ENCODE measurements at places on chromosomes 11 and 22. TPM values are rescaled to one million over a fixed set of nuclear protein-coding genes. Genes with fewer than 3 reads are reported as not detected.

DNA sequence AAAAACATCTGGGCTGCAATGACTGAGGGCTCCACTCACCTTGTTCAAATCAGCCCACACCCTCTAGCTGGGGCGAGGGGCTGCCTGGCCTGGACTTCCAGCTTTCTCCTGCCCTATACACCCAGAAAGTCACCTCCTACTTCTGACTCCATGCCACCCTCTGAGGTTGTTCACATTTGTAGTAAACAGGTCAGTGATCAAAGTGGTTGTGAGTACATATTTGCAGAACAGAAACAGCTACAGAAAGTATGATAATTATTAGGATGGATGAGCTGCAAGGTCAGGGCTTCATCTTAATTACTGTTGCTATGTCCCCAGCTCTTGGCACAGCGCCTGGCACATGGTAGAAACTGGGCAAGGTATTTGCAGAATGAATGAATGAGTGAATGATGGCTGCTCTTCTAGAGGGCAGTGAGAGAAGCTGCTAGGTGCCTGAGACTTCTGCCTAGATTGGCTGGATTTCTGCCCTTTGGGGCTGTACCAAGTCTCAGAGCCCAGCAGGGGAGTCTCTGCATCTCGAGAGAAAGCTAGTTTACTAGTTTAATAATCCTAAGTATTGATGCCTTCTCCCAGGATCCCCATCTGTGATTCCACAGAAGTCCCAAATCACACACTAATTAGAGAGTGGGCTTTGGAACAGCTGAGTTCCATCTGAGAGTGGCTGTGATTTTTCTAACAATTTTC is 36.0 kb downstream of the SYT13 start:
- DNase-seq: no peak

DNA sequence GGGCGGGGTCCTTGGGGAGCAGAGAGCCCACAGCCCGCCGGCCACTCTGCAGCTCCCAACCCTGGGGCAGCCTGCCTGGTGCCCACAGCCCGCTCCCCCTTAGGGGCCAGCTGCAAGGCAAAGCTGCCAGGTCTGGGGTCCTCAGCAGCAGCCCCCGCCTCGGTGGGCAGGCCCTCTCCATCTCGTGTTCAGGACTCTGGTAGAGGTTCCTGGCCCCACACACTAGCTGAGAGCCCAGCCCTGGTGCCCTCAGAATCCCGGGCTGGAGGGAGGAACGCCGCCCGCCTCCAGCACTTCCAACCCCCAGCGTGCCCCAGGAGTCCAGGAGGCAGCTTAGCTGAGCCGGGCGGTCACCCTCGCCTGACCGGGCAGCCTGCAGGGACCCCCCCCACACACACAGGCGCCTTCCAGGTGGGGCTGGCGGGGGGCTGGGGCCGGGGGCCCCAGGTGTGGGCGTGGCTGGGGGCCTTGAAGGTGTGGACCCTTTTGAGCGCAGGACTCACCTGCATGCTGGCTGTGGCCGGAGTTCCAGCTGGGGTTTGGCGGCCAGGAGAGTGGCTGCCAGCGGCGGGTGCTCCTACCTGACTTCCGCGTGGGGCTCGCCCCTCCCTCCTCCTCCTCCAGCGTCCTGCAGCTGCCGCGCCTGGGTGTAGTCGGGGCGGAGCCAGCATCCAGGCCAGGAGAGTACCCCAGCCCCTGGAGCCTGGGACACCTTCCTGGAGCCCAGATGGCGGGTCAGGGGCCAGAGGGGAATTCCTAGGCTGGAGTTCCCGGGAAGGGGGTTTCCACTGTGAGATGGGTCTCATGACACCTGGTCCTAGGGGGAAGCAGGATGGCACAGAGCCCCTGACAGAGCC is at the start of gene ANO9:
Gene ANO9 (minus strand): TSS at position 594 of the 857 bp plus-strand sequence. CDS start 85 bp downstream, at position 509.
- DNase-seq: no peak

USP2 gene
- total RNA-seq: 1.1 TPM

NXPE1 gene
- total RNA-seq: not detected

GRCh38 chr11:123083623-123084029 is 21.7 kb upstream of the HSPA8 start:
- peak; percentile 96 for DNase-seq

ROM1 gene
- 8.8 TPM for total RNA-seq

GRCh38 chr11:74494916-74495315 is 1.4 kb upstream of the LIPT2 start:
- no peak for DNase-seq

OR52I1 gene
- total RNA-seq: not detected

- DNase-seq: peak; percentile 56
Observed at GRCh38 chr22:40182231-40182835, 4.6 kb downstream of the TNRC6B start.

DNA sequence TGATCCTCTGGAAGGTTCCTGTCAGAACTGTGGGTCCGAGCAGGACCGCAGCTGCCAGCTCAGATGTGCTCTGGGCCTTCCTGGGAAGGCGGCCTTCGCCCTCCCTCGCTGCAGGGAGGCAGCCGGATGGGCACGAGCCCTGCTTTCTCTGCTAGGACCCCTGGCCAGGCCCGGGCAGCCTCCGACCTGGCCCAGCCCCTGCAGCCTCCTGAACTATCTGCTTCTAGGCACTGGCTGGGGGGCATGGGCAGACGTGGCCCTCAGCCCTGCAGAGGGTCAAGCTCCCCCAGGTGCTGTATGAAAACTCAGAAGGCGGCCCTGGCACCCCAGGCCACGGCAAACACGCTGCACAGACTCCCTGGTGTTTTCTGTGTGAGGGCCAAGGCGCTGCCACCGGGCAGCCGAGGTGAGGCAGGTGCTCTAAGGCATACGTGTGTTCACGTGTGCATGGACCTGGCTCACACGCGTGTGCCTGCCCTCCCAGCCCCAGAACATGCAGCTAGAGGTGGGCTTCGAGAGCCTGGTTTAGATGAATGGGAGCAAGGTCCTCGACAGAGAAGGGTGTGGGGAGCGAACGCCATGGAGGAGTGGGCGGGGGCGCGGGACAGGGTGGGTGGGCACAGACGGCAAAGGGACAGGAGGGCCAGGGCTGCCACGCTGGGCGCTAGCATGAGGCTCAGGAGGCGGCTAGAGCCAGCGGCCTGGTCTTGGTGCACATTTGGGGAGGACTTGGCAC is 4.3 kb downstream of the LRFN4 start:
- DNase-seq: no peak

- DNase-seq: no peak
Observed at GRCh38 chr11:2261436-2262230, 8.8 kb downstream of the ASCL2 start.

IGLL5 gene
- not detected for total RNA-seq

GRCh38 chr11:76656571-76657081 is 13.9 kb downstream of the LRRC32 start:
- no peak for DNase-seq

GRCh38 chr11:86805873-86806310 is 5.5 kb downstream of the PRSS23 start:
- peak; percentile 24 for DNase-seq

- DNase-seq: no peak
Observed at GRCh38 chr11:122154994-122155393, 39.0 kb upstream of the BLID start.

- peak; percentile 21 for DNase-seq
Observed at GRCh38 chr11:34468209-34468841, 29.6 kb downstream of the CAT start.

BLID gene
- total RNA-seq: 3.5 TPM

DNA sequence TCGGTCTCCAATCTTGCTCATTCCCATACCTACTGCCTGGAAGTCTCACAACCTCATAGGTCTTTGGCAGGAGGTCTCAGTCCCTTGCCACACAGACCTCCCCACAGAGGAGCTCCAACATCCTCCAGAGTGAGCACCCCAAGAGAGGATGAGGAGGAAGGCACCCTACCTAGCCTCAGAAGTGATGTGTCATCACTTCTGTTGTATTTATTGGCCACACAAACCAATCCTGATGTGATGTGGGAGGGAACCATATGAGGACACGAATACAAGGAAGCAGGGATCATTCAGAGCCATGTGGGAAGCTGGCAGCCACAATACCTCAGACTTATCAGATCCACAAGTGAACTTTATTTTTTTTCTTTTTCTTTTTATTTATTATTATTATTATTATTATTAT is 9.0 kb upstream of the UPK2 start:
- no peak for DNase-seq

GRCh38 chr11:64120951-64121569 is 44.9 kb downstream of the MACROD1 start:
- DNase-seq: no peak

DENND6B gene
- 2.9 TPM for total RNA-seq

- DNase-seq: no peak
Observed at GRCh38 chr11:13316528-13316961, 39.0 kb downstream of the BMAL1 start.

DNA sequence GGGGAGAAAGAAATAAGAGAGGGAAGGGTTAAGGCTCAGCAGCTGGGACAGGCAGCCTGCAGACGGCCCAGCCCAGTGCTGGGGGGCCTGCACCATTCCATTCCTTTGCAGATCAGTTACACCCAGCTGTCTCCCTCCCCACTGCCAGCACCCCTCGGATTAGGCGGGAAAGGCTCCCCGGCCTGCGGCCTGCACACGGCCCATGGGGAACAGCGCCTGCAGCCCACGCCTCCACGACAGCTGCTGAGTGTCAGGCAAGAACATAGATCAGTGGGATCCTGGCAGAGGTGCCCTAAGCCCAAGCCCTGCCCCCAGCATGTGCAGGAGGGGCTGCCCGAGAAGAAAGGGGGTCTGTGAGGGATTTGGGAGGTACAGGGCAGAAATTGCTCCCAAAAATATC is 65.8 kb upstream of the MYOD1 start:
- no peak for DNase-seq

MUC2 gene
- not detected for total RNA-seq

- DNase-seq: no peak
Observed at GRCh38 chr11:17719028-17719937, at the start of gene MYOD1. TSS of gene MYOD1 (plus strand) at chr11:17719571. CDS start at chr11:17719783, 212 bp downstream.

PNPLA5 gene
- total RNA-seq: not detected

GRCh38 chr11:105229761-105230160 is 90.2 kb upstream of the CARD18 start:
- DNase-seq: no peak

DNA sequence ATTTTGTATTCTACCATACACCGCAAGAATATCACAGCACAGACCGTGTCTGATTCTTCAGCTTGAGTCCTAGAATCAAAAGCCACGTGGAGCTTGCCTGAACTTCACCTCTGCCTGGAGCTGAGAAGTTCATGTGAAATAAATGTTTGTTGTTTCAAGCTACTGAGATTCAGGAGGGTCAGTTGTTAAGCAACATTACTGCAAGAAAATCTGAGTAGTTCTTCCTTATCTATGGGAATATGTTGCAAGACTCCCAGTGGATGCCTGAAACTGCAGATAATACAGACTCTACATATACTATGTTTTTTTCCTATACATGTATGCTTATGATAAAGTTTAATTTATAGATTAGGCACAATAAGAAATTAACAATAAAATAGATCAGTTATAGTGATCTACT is 995.3 kb downstream of the TBC1D22A start:
- DNase-seq: no peak

- no peak for DNase-seq
Observed at GRCh38 chr11:15327786-15328231, 213.1 kb downstream of the INSC start.

- no peak for DNase-seq
Observed at GRCh38 chr22:29528144-29528543, 25.4 kb downstream of the THOC5 start.

GRCh38 chr11:71996517-71996916 is 2.2 kb upstream of the IL18BP start:
- DNase-seq: no peak

SEPTIN5 gene
- 31.1 TPM for total RNA-seq

NRXN2 gene
- not detected for total RNA-seq

DNA sequence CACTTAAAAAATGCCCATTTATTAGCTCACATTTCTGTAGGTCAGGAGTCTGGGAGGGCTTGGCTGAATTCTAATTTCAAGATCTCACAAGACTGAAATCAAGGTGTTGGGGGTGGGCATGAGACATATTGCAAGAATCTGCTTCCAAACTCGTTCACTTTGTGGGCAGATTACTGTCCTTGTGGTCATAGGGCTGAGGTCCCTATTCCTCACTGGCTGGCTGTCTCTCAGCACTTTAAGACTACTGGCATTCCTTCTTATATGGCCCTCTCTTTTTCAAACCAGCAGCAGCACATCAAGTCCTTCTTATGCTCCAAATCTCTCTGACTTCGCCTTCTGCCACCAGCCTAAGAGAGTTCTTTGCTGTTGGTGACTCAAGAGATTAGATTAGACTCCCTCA is 27.8 kb upstream of the MYOD1 start:
- DNase-seq: no peak

DNA sequence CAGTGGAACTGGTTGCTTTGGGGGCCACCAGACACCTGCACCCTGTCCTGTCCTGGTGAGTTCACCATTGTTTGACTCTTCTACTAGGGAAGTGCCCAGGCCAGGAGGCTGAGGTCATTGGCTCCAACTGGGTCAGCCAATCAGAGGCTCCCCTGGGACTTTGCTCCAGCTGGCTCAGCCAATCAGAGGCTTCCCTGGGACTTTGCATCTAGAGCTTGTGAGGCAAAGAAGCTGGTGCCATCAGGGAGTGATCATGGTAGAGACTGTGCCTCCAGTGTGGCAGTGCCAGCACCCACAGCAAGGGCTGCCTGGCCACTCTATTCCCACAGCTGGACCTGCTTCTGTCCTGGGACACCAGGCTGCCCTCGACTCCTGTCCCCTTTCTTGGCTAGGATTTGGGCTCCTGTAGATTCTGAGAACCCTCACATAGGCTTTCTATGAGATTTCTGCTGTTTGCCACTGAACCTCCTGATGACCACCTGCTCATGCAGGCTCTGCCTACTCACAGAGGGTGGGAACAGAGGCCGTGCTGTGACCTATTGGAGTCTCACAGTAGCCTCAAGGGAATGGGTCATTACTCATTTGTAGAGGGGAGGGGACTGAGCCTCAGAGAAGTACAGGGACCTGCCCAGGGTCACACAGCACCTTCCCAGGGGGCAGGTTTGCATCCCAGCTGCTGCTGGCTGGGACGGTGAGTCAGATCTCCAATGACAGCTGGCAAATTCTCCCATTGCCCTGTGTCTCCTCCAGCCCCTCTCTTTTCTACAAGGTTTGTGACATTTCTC is 59.2 kb upstream of the SHISAL1 start:
- DNase-seq: no peak

UBQLNL gene
- 0.28 TPM for total RNA-seq

DNA sequence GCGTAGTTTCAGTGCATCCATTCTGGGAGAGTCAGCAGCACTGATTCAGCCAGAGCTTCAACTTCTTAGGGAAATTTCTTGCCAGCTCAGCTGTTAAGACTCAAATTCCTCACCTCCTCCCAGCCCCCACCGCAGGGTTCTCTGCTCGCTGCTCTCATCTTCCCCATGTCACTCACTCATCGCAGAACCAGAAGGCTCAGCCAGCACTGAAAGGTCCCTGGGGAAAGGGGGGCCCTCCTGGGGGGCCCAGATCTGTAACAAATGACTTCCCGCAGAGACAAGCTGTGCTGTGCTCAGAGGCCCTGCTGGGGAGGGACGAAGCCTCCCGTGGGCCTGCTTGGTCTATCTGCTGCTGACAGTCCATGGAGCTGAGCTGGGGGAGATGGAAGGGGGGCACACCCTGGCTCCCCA is 220.6 kb downstream of the NTM start:
- DNase-seq: no peak

IFTAP gene
- 19.5 TPM for total RNA-seq

HTR3A gene
- total RNA-seq: not detected

Data from endothelial cell of umbilical vein (primary cell).